NCI-H1417 treated with DMSO at 0.1 percent for 48 hours (cell line): ENCODE measurements at places on chromosomes 11 and 22.

- DNase-seq: no peak
Observed at GRCh38 chr11:78290293-78291176, 101.8 kb downstream of the USP35 start.

GRCh38 chr11:15861256-15861655 is 495.1 kb downstream of the SOX6 start:
- DNase-seq: no peak

DNA sequence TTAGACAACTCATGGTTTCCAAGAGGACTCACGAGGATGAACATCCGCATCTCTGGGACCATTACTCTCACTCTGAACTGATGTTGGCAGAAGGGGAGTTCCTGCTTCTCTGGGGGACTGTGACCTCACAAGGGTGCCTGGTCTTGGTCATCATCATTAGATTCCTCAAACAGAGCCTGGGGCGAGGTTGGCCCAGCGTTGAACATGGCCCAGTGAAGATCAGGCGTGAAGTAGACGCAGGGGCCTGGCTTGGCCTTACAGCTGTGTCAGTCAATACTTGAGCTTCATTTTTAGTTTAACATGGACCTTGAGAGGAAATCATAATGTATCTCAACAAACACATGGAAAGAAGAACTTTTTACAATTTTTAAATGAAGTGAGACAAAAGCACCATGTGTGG is 617.1 kb downstream of the BRD1 start:
- DNase-seq: no peak

DNA sequence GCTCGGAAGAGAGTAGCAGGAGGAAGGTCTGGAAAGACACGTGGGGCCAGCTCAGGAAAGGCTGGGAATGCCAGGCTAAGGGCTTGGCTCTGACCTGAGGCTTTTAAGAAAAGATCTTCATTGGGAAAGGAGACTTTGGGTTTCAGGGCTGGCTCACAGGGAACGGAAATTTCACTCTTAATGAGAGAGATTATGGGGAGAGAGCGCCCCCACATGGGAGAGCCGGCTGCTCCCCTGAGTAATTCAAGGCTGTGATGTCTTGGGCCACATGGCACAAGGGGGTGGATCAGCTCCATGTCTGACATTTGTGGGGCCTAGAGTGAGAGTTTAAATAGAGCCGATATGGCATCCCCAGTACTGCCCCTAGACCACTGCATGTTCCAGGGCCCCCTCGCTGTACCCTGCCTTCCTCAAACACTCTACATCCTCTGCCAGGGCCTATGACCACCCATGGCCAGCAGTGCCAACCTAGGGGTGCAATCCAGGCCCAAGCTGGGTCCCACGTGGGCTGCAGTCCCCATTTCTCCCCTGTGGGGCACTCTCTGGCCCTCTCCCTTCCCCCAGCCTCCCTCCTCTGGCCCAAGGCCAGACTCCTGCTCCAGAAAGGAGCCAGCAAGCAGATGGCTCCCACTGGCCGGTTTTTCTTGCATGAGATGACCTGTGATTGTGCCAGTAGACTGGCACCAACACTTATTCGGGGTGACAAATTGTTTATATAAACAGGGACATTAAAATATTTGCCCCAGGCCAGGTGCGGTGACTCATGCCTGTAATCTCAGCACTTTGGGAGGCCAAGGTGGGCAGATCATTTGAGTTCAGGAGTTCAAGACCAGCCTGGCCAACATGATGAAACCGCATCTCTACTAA is 75.2 kb downstream of the ISX start:
- no peak for DNase-seq

GRCh38 chr22:39115977-39116621 is 19.1 kb downstream of the APOBEC3H start:
- DNase-seq: no peak

- no peak for DNase-seq
Observed at GRCh38 chr22:48391820-48392219, 1435.9 kb downstream of the BRD1 start.

DNA sequence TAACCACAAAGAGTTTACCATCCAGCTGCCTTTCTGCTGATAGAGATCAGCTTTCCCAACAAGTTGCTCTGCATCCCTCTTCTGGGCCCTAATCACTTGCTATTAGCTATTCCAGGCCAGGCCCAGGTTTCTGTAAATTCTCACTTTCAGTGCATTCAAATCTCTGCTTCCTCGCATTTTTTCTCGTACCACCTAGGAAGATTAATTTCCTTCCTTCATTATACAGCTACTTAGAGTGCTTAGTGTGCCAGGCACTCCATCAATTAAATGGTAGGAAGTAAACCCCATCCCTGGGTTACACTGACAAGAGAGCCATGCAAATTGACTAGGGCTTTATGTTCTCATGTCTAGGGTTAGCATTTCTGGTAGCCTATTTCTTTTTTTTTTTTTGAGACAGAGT is 9.7 kb downstream of the SIAE start:
- no peak for DNase-seq

- DNase-seq: no peak
Observed at GRCh38 chr22:32558681-32559355, 84.2 kb downstream of the FBXO7 start.

GRCh38 chr22:21904250-21904789 is 36.9 kb upstream of the MAPK1 start:
- DNase-seq: no peak

DNA sequence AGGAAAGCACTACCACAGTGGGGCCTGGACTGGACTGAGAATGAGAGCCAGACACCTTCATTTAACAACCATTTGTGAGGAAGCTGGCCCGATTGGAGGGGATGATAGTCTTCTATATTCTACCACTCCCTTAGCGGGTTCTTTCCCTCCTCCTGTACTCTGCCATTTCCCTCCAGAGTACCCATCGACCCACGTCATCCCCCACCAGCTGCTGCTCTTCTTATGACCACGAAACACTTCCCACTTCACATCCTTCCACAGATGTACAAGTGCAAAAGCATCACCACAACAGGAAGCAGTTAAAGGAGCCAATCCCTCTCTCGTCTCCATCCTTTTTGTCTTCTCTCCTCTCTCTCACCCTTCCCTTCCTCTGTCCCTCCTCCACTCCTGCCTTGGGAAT is 18.0 kb upstream of the UBASH3B start:
- DNase-seq: no peak

DNA sequence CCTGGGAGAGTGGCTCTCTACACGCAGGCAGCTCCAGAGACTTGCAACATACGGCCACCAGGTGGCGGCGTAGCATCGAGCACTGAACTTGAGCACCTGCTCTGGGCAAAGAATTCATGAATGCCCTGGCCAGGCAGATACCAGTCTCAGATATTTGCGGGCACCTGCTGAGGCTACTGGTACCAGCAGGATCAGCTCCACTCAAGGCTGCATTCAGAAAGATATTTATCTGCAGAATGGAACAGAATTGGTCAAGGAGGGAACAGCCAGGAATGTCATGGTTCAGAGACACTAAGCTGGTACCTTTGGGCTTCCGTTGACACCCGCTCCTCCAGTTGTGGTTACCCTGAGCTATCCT is 10.8 kb upstream of the CCDC86 start:
- DNase-seq: peak; percentile 70

GRCh38 chr11:27443746-27444507 is 28.7 kb downstream of the LGR4 start:
- DNase-seq: peak; percentile 90

DNA sequence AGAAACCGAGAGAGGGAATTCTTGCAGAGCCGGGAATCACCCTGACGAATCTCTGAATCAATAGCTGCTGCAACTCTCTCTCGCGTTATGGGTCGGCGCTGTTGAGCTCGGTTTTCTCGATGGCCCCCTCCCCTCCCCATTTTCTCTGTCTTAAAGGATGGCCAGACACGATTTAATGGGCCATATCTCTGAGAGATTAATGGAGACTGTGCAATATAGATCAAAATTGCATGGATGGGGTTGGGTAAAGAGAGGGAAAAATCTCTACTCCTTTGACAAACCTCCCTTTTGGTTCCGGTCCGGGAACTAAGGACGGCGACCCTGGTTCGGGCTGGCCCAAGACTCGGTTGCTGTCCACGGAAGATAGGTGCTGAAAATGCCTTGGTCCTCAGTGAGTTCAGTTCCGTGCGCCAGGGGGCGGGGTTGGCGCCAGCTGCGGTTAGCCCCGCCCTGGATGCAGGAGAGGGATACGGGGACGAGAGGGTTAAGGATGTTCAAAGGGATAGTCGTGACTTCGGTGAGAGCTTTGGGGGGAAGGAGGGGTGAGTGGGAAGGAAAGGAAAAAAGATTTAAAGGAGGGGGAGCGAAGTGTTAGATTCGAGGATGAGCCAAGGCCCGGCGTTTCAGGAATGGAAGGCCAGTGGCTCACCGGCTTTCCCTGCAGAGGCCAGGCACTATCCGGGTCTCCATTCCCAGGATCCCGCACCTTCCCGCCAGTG is 103.6 kb upstream of the HSD17B12 start:
- DNase-seq: no peak

GRCh38 chr11:27293515-27294417 is 69.2 kb downstream of the CCDC34 start:
- no peak for DNase-seq

GRCh38 chr22:17423616-17424015 is 54.4 kb downstream of the CECR2 start:
- DNase-seq: no peak

DNA sequence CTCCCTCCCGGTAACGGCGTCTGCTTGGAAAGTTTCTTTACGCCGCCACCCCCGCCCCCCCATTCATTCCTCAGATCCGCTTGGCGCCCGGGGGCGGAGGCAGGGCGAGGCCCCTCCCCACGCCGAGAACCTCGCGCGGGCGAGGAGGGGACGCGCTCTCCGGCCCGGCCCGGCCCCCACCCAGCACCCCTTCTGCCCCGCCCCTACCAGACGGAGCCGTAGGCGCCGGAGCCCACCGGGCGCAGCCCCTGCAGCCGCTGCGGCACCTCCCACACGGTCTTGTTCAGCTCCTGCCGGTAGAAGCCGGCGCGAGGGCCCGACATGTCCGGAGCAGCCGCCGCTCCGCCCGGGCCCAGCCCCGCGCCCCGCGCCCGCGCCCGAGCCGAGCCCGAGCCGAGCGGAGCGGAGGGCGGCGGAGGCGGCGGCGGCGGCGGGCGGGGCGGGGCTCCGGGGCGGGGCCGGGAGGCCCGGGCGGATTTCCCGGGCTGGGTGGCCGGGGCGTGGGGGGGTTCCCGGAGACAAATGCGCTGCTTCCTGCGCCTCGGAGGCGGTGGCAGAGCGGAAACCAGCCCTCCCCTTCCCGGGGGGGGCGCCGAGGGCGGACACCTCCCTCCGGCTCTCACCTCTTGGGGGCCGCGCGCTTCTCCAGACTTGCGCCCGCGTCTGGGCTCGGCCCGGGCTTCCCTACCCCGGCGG is at the start of gene MAPK11:
TSS of gene MAPK11 (minus strand) at position 411 of the 696 bp plus-strand sequence. CDS start at position 323, 88 bp downstream.
- no peak for DNase-seq

DNA sequence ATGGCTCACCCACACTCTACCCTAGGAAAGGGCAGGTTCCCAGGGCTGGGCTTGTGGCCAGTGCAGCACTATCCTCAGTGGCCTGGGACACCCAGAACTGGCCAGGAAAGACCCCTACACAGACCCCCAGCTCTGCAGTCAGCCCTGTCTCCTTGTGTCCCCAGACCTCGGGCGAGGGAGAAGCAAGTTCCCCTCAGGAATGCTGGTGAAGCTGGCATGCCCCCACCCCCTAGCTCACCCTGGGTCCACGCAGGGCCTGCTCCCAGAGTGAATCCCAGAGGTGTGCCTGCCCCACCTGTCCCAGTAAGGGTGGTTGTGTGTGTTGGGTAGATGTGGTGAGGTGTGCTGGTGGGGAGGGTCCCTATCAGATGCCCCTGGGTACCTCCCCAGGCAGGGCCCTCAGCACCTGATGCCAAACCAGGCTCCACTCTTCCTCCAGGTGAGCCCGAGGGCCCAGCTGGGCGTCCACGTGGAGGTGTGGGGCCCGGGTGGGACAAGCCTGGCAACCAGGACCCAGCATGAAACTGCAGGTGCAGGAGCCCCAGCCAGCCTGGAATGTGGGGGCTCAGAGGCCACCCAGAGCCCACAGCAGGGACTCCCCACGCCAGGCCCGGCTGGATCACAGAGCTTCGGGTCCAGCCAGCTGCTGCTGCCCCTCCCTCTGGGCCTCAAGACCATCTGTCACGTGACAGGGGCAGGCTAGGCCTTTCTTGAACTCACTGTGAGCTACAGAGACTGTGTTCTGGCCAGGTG is 48.4 kb upstream of the KCNQ1OT1 start:
- DNase-seq: no peak

DNA sequence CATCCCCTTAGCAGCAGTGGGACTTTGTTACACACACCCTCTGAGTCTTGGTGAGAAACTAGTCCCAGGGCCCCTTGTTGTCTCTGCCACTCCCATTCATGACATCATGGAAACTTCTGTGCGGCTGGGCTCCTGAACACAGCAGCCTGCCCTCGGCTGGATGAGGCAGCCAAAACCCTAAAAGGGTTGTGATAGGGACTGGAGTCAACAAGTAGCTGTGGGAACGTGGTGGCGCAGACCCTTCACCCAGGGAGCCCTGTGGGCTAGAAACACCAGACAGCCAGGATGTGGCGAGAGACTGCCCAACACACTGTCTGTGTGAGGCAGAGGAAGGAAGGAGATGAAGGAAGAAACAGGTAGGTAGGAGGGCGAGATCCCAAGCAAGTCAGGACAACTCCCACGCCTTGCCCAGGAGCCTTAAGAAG is 3.9 kb downstream of the CD3D start:
- no peak for DNase-seq

GRCh38 chr11:75025561-75025960 is 36.8 kb downstream of the NEU3 start:
- DNase-seq: no peak

- DNase-seq: no peak
Observed at GRCh38 chr11:128893578-128894285, 2.6 kb downstream of the KCNJ5 start.

DNA sequence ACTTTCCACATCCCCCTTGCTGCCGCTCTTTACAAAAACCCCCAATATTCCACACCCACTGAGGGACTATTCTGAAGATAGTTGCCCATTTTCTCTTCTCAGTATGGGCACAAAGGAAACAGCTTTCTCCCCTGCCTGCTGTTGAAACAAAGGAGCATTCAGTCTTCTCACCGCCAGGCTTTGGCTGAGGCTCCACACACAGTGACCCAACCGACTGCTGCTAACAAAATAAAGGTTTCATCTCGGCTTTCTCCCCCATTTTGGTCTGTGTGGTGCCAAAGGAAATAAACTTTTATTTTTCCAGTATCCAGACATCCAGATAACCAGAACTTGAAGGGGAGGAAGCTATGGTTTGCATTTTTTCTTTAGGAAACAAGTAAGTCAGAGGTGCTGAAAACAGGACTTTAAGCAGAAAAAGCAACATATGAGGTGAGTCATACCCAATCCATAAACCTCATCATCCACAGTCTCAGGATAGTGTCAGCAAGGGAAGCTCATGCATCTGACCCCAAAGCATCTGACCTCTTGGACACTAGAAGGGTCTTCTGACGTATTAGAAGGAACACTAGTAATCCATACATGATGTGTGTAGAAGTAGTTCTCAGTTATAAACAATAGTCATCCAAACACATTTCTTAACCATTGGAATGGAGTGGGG is 6.4 kb downstream of the CLMP start:
- DNase-seq: no peak

GRCh38 chr22:29344137-29344536 is 28.6 kb upstream of the RASL10A start:
- DNase-seq: peak; percentile 43
